ENCODE measurements at places on chromosomes 1 and 21.

DNA sequence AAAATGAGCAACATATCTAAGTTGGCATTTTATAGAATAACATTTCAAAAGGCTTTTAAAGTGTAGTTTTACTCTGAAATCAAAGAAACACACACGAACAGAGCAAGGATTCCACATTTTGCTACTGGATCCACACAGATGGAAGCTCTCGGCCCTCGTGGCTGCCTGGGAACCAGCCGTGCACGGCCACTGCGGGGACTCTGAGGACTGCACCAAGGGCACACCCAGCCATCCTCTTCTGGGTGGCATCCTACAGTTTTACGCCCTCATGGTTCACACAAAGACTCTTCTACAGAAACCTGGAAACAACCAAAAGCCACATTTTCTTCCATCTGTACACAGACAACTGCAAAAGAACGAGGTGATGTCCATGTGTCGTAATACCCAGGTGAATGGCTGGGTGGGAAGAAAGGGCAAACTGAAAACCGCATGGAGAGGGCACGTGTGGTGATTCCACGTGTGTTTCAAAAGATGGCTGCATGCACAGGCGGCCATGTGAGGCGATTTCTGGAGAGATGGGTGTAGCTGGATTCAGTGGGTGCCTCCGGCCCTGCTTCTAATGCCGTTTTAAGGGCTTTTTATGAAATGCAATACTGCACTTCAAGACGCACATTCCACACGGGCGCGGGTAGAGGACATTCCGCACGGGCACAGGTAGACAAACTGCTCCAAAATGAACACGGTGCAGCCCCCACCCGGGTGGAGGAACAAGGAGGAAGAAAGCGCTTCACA, 8.1 kb downstream of the POFUT2 start:
- DNase-seq: no peak

DNA sequence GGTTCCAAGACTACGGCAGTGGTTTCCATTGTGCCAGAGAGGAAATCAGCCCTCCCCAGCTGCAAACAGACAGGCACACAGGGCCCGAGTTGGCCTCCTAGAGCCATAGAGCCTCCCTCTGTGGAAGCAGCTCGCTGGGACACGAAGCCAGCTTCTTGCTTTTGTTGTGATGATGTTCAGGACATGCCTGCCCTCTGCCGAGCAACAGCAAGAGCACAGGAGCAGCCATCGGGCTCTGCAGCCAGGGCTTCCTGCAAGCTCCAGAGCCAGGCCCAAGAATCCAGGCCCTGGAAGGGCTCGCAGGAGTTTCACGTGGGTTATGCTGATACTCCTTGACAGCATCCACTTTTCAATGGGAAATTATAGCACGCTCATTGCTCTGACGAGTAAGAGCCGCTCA, 18.5 kb downstream of the NPHP4 start:
- no peak for DNase-seq

DNA sequence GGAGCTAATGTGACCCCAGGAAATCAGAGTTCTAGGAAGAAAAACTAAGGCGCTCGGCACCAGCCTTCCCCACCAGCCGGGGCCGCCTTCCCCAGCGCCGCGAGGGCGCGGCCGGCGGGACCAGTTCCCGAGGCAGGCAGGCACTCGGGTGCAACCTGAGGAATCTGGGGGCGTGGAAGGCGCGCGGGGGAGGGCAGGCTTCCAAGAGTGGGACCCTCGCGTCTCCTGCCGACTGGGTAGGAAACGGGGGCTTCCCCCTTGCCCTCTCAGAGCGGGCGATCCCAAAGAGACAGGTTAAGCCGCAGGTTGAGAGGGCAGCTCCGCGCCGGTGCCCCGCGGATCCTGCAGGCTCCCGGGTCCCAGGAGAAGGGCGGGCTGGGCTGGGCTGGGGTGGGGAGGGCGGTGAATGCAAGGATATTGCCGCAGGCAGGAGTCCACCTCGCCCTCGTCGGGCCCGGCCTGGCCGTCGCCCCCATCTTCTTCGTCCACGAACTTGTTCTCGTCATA, 431 bp downstream of the ARPC5 start:
- DNase-seq: peak; percentile 8

- DNase-seq: no peak
Measured at GRCh38 chr1:11748294-11749202, 12.6 kb downstream of the AGTRAP start.

DNA sequence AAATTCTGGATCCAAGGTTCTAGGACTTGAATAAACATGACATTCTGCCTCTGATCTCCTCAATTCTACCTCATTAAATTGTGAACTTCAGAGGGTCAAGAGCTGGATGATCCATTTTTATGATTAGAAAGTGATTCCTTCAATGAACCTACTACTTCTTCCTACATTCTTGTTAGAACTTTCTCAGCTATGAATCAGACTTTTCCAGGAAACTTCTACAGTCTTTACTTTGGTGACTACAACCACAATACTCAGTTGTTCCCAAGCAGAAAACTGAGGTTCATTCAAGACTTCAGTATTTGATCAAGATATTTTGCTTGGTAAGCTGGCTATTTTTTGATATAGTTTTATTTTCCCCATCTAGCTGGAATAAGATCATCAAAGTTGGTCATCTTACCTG, 51.4 kb downstream of the CDC7 start:
- no peak for DNase-seq

GRCh38 chr1:213613549-213613948, 374.2 kb upstream of the PROX1 start:
- DNase-seq: no peak

All from activated T-cell treated with anti-CD3 and anti-CD28 coated beads, Interleukin-2, amount 50 U/mL, for 4 hours (primary cell).